Esophagus mucosa (tissue), 1 donor: ENCODE measurements at places on chromosomes 2 and 18. TPM values are rescaled to one million over a fixed set of nuclear protein-coding genes. Genes with fewer than 3 reads are reported as not detected.

DNA sequence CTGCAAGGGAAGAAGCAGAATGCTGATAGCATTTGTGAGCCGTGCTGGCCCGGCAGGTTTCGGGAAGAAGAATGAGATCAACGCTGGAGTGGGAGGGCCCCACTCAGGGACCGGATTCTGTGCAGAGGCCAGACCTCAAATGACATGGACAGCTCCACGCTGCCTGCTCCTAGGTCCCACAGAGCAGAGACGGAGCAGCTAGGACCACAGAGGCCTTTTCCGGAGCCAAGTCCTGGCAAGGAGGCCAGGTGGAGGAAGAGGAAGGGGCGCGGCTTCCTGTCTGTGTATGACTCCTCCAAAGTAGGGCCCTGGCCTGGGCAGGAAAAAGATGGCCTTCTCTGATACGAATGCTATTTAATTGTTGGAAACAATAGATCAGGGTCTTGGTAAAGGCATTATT is 139.9 kb downstream of the LRRC30 start:
- peak; percentile 75 for ATAC-seq

C2orf78 gene
- not detected for total RNA-seq

GRCh38 chr2:58120626-58121229 is 74.1 kb downstream of the VRK2 start:
- ATAC-seq, result no peak

FEV gene
- total RNA-seq, result not detected

DNA sequence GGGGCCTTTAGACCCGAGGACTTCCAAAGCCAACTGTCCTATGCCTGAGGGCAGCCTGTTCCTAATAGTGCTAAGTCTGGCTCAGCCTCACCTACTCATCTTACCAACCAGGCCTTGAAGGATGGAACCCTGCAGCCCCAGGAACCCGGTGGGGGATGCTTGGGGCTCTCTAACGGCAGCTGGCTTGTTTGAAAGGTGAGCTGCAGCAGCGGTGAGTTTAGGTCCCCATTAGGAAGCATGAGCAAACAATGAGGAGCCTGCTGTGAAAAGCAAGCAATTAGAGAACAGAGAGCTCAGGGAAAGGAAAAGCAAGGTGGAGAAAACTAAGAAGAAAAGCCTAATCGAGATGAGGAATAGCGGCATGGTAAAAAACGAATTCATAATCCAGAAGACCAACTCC is 39.9 kb downstream of the SP110 start:
- ATAC-seq, result no peak

FSHR gene
- not detected for total RNA-seq

GNLY gene
- 0.44 TPM for total RNA-seq

- no peak for ATAC-seq
Observed at GRCh38 chr2:124187948-124188347, 162.9 kb downstream of the CNTNAP5 start.

TRIM54 gene
- total RNA-seq, result 0.16 TPM

MC2R gene
- total RNA-seq, result not detected

SFT2D3 gene
- total RNA-seq, result 3.6 TPM

GRCh38 chr2:179857236-179857635 is 4.2 kb downstream of the ZNF385B start:
- no peak for ATAC-seq

TUBA3E gene
- not detected for total RNA-seq

GRCh38 chr18:10475654-10476291 is 21.3 kb downstream of the APCDD1 start:
- ATAC-seq, result no peak

GRCh38 chr2:123179526-123179925 is 845.6 kb upstream of the CNTNAP5 start:
- no peak for ATAC-seq

HOXD10 gene
- 0.24 TPM for total RNA-seq

GRCh38 chr2:225400546-225401400 is 1.3 kb downstream of the NYAP2 start:
- ATAC-seq, result no peak

DNA sequence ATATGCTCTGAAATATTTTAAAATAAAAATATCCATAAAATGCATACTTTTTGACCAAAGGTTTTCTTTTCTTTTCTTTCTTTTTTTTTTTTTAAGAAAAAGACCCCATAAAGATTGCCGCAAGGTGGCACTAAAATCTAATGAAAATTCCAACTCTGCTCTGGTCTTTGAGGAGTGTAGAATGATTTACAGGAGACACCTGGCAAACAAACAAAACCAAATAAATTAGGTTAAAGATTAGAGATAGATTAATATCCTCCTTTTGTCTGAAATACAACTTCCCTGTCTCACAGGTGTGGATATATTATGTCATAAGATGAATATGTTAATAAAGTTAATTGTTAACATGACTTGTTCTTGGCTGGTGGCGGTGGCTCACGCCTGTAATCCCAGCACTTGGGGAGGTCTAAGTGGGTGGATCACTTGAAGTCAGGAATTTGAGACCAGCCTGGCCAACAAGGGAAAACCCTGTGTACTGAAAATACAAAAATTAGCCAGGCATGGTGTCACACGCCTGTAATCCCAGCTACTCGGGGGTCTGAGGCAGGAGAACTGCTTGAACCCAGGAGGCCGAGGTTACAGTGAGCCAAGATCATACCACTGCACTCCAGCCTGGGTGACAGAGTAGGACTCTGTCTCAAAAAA is 3.5 kb upstream of the RHOB start:
- ATAC-seq, result no peak

DNA sequence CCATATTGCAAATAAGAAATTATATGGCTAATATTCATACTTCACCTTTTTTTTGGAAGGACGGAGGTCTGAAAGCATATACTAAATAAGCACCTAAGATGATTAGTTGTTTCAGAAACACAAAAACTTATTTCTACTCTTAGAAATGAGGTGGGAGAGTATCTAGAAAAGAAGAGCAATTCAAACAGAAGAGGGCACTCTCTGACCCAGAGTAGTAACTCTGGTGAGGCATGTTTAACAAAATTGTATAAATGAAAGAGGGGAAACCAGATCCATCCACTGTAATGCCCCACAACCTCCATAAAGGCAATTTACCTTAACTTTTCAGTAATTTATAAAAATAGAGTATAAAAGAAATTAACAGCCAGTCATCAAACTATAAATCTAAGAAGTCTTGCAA is 669.6 kb upstream of the VRK2 start:
- no peak for ATAC-seq

DNA sequence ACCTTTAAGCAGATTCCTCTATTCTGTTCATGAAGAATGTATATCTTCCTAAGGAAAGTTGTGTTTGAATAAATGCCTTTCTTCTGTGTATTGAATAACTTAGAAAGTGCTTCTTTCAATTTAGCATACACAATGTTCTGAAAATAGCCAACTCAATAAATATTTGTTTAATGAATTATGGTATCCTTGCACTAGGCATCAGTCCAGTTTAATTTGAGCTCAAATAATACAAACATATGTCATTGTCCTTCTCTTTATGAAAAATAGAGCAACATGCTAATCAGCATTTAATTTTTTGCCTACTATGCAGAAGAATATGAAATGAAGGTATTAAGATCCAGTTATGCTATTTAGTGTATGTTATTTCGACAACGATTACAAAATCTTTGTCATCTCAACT is 68.2 kb downstream of the NRXN1 start:
- no peak for ATAC-seq

ZNF532 gene
- 28.3 TPM for total RNA-seq

SPATA3 gene
- total RNA-seq, result not detected

DNA sequence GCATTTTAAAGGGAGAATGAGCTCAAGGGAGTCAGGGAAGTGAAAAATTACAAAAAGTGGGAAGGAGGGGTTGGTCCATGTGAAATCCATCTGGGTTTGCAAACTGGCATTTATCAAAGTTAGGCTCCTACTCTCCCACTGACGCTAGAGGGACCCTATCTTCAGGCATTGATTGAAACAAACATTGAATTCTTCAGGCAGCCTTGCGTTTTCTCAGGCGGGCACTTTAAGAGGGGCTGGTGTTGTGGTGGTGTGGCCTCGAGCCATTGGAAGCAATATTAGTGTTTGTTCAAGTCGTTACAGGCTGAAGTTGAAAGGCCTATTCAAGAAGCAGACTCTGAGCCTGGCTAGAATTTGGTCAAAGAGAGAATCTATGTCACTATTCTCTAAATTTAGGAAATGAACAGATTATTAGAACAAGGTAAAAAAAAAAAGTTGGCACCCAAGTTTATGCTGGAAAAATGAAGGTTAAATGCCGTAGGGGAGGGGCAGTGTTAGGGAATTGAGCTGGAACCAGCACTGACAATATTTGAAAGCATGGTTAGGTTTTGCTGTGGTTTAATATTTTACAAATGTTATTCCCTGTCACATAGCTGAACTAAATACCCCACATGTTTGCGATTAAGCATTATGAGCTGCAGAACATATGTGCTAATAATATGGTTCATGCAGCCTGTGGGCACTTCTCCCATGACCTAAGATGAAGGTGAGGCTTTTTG is 36.8 kb downstream of the STON1 start:
- ATAC-seq, result no peak

RABL2A gene
- total RNA-seq, result 5.3 TPM

IL1F10 gene
- total RNA-seq, result not detected

- ATAC-seq, result peak; percentile 30
Observed at GRCh38 chr2:134218414-134218813, 35.5 kb upstream of the MGAT5 start.

GRCh38 chr2:220753486-220753885 is 818.6 kb downstream of the EPHA4 start:
- no peak for ATAC-seq

GRCh38 chr2:189018631-189019030 is 44.5 kb downstream of the COL3A1 start:
- ATAC-seq, result no peak

- ATAC-seq, result no peak
Observed at GRCh38 chr18:79387615-79388014, 8.1 kb upstream of the NFATC1 start.

FAM237A gene
- total RNA-seq, result not detected

UGT1A3 gene
- 0.28 TPM for total RNA-seq

- ATAC-seq, result peak; percentile 71
Observed at GRCh38 chr18:63301434-63301833, 18.1 kb downstream of the BCL2 start.

DTNA gene
- 2.3 TPM for total RNA-seq

DNA sequence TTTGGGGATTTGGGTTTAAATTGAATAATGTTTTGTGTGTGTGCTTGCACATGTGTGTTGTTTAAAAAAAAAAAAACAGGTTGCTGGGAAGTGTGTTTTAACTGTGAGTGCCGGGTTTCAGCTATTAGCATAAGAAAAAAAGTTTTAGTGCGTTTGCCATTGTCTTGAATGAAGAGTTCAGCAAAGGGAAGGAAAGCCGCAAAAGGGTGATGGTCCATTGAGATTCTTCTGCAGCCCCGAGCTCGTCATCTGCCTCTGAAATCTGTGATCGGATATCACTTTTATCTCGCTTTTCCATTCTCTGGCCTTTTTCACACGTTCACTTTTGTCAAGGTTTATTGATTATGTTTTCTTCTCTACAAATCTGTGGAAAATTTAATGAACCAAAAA is 4.7 kb downstream of the GLI2 start:
- no peak for ATAC-seq

DNA sequence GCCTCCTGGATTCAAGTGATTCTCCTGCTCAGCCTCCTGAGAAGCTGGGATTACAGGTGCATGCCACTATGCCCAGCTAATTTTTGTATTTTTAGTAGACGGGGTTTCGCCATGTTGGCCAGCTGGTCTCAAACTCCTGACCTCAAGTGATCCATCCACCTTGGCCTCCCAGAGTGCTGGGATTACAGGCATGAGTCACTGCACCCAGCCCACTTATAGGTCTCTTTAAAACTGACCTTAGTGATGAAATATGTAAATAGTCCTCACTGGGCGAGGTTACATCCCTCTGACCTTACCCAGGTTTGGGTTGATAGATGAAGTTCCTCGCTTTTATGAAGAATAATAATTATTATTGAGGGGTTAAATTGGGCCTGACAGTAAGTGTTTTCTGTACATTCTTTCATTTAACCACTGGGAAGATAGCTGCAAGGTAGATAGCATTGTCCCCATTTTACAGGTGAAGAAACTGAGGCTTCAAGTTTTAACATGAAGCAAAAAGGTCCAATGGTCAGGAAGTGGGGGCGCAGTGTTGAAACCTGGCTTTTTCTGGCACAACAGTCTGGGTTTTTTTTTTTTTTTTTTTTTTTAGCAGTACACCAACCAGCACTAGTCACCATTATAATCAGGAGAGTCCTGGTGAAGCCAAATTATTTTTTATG is 174.8 kb upstream of the EPAS1 start:
- no peak for ATAC-seq

DNA sequence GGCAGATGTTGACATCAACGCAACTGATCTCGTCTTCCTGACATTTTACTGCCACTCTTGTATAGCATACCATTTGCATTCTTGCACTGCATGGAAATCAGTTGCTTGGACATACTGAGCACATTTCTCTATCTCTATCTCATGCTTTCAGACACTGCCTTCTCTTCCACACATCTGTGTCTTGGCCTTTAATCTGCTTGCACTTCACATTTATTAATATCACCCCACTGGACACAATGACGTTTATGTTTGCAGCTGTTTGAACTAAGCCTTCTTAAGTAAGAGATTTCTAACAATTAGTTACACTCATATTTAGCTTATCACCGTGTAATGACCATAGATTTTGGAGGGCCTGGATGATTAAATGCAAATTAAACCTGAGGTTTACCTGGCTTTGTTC is 229.8 kb upstream of the CDH19 start:
- ATAC-seq, result no peak

GRCh38 chr2:43537137-43537536 is 58.7 kb downstream of the THADA start:
- ATAC-seq, result no peak
